ENCODE measurements at places on chromosomes 6 and 20.

DNA sequence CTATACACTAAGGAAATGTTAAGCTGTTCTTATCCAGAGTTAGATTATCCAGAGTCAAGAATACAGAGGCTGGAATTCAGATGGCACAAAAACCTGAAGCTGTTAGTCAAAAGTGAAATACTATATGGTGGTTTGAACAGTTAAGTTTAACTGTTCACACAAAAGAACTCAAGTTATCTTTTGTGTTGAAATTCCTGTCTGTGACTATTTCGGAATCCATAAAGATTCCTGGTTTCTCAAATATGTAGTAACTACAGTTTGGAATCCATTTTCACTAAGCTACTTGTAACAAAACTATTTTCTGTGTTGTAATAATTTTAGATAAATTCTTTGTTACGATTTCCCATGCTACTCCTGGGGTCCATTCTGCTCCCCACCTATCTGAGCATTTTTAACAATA, 24.5 kb downstream of the FIG4 start:
- DNase-seq: peak; percentile 2

- no peak for DNase-seq
Observed at GRCh38 chr6:166057431-166057830, 110.2 kb downstream of the TBXT start.

- no peak for DNase-seq
Observed at GRCh38 chr6:108556250-108556649, 4.5 kb upstream of the FOXO3 start.

GRCh38 chr6:18447552-18447951, 60.4 kb downstream of the RNF144B start:
- no peak for DNase-seq

- DNase-seq: peak; percentile 73
Observed at GRCh38 chr6:137697267-137697938, 169.7 kb upstream of the TNFAIP3 start.

DNA sequence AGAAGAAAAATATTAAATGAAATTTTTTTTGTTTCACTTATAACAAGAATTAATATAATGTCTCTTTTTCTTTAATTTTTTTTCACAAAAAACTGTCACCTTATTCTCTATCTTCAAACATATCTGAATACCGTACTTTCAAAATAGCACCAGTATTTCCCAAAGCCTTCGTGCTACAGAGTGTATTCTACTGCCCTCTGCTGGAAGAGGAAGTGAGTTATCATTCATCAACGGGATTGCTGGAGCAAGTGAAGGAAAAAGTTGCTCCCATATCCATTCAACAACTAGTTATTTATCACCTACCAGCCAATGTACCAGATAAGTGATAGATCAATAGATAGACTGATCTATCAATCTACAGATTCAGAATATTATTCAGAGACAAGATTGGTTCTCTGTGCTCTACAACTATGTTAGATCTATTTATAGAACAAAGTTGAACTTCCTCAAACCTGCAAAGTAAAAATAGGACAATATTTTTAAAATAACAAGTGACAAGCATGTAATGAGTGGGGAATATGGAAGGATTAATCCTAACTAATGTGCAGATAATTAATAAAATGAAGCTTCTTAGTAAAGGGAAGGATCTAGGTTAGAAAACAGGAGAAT, 26.7 kb upstream of the TFAP2B start:
- DNase-seq: peak; percentile 54

GRCh38 chr20:17819395-17820093, 119.8 kb downstream of the BANF2 start:
- DNase-seq: no peak

DNA sequence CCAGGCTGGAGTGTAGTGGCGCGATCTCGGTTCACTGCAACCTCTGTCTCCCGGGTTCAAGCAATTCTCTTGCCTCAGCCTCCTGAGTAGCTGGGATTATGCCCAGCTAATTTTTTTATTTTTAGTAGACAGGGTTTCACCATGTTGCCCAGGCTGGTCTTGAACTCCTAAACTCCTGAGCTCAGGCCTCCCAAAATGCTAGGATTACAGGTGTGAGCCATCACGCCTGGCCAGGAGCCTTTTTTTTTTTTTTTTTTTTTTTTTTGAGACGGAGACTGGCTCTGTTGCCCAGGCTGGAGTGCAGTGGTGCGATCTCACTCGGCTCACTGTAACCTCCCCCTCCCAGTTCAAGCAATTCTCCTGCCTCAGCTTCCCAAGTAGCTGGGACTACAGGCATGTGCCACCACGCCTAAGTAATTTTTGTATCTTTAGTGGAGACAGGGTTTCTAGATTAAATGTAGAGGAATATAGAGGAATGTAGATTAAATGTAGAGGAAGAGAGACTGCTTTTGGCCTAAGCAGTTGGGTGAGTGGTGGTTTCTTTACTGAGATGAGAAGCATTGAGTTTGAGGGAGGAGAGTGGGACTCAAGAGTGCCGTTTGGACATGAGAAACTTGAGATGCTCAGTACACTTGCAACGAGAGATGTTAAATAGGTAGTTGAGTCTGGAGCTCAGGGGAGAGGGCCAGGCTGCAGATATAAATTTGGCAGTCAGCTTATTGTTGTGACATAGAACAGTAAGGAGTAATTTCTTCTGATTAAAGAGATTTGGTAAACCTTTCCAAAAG, 16.7 kb downstream of the VAPB start:
- no peak for DNase-seq

DNA sequence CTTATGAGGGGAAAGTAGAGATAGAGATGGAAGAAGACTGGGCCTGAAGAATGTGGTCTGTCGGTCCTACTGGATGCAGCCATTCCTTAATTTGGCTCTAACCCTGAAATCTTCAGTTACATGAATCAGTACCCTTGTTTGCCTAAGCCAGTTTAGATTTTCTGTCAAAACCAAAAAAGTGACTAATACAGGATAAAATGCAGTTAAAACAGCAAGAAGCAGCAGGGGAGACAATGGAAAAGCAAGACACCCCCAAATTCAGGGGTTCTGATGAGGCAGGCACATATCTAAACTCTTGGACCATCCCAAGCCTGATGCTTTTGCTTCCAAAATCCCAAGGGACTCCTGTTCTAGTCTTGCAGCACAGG, 17.4 kb upstream of the UBE2V1 start:
- peak; percentile 33 for DNase-seq

DNA sequence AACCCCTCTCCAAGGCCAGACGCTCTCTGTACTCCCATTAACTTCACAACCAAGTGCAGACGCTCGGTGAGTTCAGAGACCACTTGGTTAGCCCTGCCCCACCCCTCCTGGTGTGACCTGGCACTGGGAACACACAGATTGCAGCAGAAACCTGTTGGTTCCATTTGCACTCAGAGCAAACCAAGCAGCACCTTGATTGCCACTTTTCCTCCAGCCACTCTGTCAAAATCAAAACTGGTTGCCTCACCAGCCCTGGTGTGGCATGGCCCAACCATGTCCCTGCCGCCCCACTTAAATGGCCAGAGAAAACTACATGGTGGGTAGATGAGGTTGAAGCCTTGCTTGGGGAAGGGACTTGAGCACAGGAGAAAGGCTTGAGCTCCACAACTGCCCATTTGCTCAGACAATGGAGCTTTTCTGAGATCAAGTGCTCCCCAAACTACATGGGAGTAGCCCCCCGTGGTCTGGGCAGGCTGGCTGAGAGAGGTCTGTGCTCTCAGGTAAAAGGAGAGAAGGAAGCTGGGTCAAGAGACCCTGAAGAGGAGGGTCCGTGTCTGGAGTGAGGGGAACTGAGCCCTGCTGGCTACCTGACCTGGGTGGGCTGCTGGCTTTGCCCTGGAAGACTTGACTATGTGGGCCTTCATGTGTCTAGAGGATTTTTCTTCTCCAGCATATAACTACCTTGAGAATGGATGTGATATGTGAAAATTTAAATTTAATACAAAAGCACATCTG, 43.4 kb downstream of the PLCG1 start:
- DNase-seq: no peak

DNA sequence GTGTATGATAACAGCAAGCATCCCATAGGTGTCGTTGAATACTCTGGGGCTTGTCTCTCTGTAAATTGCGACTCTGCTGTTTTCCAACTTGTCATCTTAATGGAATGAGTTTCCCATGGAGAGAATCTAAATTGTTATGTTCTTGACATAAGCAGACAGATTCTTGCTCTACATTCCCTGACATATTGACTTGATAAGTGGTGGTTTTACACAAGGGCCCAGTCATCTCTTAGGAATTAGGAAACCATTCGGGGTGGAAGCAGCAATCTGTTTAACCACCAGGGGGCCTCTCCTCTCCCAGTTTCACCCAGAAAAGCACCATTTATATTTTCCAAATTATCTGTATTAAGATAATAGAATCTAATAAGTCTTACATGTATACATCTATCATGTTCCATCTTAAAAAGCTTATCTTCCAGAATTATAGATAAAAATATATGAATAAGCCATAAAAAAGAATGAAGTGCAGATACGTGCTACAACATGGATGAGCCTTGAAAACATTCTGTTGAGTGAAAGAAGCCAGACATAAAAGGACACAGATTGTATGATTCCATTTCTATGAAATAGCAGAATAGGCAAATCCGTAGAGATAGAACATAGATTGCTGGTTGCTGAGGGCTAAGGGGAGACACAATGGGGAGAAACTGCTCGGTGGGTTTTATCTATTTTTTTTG, 23.1 kb upstream of the MROH8 start:
- peak; percentile 94 for DNase-seq

- no peak for DNase-seq
Observed at GRCh38 chr20:3038454-3038853, 5.0 kb upstream of the GNRH2 start.

DNA sequence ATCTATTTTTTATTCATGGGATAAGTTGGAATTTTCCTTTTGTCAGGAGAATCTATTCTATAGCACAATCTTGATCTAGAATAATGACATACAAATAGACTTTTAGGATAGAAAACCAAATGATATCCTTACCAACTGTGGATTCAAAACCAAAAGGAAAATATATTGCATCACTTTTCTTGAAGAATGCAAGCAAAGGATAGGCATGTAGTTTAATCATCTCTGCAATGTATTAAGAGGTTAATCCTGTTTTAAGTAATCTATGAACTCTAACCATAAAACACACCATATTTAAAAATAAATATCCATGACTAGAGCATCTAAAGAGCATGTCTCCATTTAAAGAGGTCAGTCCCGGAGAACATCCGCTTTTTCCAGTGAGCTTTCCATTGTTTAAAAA, 106.7 kb upstream of the CNKSR3 start:
- no peak for DNase-seq

DNA sequence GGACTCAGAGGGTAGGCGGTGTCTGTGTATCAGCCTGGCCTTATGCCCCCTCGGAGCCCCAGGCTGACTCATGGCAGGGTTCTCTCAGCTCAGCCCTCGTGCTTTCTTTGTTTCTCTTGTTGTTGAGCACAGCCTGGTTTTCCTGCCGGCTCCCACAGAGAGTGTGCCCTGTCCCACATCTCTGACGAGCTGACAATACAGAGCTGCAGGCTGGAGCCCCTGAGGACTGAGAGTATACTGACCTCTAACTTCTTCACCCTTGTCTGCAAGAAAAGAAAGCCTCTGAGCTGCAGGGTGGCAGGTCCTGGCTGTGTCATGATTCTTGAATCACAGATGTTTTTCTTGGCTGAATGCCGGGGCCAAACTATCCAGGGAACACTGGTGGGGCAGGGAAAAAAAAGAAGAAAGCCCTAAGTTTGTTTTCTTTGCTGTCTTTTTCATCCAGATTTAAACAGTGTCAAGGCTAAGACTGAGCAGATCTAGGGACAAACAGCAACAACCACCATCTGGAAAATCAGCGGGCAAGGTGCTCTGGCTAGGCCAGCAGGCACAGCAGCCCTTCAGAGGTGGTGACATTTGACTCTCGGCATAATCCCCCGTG, 63.3 kb upstream of the ZNF133 start:
- DNase-seq: peak; percentile 72

DNA sequence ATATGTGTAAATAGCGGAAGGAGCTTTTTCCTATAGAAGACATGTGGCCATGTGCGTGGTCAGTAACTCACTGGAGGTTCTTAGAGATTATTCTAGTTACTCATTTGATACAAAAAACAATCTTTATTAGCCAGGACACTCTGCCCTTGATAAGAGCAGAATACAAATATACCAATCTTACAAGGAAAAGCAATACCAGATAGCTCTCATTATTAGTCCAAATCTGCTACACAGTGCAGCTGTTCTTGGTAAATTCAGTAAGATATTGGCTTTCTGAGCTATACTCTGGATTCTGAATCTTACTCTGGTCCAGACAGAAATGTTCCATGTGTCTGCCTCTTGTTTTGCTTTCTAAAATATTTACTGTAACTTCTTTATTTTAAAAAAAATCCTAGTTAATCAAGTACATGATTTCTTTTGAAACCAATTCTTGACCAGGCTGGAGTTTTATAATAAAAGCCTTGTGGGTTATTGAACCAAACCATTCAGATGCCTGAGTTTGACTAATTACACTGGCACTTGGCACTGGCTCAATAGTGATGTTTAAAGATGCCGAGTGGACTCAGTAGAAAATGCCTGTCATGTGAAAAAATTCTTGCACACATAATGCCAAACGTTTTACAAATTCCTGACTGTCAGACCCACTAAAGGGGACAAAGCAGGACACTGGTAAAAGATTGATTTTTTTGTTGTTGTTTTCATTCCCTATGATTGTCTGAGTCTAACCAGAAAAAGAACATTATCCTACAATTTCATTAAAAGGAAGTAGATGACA, 242.8 kb upstream of the TCF21 start:
- peak; percentile 54 for DNase-seq

- DNase-seq: no peak
Observed at GRCh38 chr20:5095931-5096330, 23.8 kb downstream of the PCNA start.

- DNase-seq: no peak
Observed at GRCh38 chr6:105949869-105950268, 136.3 kb upstream of the PRDM1 start.

DNA sequence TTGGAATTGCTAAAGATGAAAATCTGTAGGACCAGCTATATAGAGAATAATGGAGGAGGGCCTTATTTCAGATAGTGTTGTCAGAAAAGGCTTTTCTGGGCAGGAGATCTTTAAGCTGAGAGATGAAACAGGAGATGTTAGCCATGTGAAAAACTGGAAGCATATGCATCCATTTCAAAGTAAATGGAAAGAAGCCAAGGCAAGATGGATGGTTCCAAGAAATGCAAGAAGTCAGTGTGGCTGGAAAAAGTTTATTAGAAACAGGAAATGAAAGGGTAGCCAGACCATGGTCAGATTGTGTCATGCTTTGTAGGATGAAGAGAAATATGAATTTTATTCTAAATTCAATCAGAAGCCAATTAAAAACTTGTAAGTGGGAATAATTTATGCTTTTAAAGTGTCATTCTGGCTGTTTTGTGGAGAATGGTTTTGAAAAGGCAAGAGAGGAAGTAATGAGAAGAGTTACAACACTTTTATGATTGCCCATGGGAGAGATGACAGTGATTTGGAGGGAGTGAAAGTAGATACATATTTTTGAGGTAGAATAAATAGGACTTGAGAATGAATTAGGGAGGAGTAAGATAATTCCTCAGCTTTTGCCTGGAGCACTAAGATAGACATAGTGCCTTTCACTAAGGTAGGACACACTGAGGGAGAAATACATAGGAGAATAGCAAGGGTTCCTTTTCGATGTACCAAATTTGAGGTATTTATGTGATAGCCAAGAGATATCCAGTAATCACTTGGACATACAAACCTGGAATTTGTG, 620.1 kb downstream of the HTR1B start:
- DNase-seq: no peak
